ENCODE measurements at places on chromosomes 12 and 14.

DNA sequence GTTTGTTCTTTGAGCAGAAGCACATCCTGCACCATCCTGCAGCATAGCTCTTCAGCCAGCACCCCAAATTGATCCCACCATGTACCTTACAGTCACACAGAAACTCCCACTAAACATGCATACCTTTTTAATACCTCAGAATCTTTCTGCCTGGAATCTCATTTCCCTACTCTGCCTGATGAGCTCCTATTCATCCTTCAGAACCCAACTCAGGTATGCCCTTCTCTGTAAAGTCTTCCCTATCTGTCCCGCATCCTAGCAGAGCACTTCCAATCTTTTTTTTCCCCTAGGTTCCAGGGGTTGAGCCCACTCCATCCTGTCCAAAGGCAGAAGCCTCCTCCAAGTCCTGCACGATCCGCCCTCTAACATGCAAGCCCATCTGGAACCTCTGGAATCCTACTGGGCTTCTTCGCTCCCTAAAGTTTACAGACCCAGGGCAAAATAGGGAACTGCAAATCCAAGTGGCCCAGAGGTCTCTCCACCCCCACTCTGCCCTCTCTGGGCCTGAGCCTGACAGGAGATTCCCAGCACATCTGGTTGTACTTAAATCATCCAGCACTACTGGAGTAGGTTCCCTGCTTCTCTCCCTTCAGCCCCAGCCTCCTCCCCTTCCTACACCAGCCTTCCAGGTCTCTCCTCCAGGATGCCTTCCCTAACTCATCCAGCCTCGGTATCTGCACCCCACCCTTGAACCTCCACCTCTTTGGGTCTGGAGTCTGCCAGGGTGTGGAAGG is 4.1 kb upstream of the FIGNL2 start:
- DNase-seq: no peak

DNA sequence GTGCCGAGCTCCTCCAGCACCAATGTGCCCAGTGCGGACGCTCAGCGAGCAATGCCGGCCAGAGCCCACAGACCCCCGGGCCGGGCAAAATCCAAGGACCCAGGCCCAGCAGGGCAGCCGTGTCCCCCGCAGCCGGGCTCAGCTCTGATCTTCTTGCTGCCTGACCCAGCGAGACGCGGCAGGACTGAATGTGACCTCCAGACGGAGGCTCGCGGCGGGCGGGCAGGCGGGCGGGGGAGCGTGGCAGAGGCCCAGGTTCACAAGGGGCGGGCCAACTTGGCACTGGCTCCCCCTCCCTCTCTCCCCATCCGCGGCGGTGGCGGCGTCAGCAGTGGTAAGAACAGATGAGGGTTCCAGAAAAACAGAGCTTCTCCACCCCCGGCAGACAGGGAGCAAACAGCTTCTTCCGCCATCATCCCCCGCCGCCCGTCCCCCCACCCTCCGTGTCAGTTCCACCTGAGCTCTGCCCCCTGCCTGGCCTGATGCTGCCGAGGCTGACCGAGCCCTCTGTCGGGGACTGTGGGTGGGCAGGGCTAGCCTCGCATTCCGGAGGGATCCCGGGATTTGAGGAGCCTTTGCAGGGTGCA is 94.3 kb downstream of the RFLNA start:
- no peak for DNase-seq

- DNase-seq: no peak
Observed at GRCh38 chr14:56888274-56888673, 78.0 kb upstream of the OTX2 start.

DNA sequence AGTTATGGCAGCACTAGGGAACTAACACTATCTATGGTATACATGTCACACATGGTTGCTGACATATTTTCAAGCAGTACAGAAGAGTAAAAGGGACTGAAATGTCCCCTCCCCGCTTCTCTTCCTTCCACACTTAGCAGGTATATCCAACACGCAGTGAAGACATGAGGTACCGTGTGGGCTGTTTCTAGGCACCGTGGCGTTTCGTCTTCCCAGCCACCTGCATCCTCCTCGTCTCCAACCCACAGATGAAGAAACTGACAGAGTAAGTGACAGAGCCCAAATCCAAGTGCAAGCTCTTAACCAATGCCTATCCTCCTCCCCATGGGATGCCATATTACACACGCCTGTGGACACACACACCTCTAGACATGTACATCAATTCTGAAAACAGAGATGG is 32.4 kb downstream of the SLC8B1 start:
- no peak for DNase-seq

DNA sequence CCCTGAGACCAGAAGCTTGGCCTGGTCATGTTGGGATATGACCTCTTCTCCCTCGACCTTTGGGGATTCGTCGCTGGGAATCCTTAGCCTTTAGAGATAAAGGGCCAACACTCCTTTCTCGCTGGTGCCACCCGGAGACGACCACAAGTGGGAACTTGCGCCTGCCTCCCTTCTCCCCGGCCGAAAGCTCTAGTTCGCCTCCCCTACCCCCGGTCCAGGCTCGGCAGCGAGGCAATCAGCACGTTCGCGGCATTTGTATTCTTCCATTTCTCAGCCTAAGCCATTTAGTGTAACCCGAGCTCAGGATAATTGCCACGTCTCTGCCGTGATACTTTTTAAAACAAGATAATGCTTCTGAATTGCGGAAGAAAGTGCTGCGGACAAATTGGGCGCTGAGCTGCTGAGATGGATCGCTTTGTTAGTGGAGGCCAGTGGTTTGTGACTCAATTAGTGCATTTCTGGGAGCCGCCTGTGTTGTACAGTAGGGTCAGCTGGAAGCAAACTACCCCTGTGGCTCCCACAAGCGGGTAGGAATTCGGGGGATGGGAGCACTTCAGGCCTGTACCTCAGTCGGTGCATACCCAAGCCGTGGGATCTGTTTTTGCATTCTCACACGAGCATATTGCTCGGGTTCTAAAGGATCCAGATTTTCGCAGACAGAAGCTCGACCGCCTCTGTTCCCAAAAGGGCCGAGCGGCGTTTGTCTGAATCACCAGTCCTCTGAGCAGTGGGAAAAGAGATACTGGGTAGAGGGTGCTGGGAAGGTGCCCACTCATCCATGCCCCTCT is 6.8 kb upstream of the SIX1 start:
- peak; percentile 32 for DNase-seq

GRCh38 chr12:121918679-121919038 is 267 bp downstream of the CFAP251 start:
- no peak for DNase-seq

DNA sequence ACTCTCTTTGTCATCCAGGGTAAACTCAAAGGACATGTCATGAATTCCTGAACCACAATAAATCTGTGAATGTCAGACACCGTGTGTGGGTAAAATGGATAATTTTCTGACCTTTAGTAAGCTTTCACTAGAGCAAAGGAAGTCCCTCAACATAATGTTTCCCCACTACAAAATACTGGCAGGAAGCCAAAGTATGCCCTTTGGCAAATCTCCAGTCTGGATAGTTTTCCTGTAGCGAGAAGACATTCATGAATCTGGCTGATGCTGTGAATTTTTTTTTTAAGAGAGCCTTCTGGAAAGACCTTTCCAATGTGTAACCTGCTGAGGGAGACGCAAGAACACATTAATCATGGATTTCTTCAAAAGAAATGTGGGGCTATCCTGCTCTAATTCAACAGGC is 389.6 kb upstream of the DDHD1 start:
- no peak for DNase-seq

DNA sequence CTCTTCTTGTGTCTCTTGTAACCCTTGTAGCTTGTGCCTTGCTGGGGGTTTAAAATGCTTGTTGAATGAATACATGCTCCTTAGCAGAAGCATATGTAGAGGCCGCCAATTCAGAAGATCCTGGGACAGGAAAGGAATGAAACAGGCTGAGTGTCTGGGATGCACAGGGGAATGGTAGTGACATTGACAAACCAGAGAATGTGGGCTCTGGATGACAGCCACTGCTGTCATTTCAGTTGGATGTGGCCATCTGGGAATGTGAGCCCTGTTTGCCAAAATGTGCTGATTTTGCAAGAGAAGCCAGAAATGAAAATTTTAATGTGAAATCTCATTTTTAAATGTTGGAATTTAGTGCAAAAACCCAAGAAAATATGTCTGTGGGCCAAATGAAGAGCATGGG is 136.8 kb downstream of the DACT1 start:
- no peak for DNase-seq

DNA sequence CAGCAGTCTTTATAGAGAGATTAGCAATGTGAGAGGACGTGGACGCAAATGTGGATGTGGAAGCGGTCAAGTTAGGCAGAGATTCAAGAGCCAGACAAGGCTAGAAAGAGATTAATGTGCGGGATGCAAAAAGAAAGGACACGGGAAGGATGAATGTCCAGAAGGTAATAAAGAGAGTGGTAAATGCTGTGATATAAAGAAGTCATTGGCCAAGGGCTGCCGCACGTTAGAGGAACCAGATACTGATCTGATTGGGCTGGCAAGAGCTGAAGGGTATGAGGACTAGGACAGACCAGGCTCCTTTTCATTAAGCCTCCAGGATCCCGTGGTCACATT is 59.5 kb downstream of the DHRS2 start:
- no peak for DNase-seq

GRCh38 chr14:71734076-71734475 is 198.2 kb upstream of the RGS6 start:
- no peak for DNase-seq

GRCh38 chr12:93979189-93979588 is 169.2 kb upstream of the PLXNC1 start:
- DNase-seq: no peak

GRCh38 chr14:68583548-68584280 is 209.2 kb downstream of the ZFP36L1 start:
- peak; percentile 85 for DNase-seq

DNA sequence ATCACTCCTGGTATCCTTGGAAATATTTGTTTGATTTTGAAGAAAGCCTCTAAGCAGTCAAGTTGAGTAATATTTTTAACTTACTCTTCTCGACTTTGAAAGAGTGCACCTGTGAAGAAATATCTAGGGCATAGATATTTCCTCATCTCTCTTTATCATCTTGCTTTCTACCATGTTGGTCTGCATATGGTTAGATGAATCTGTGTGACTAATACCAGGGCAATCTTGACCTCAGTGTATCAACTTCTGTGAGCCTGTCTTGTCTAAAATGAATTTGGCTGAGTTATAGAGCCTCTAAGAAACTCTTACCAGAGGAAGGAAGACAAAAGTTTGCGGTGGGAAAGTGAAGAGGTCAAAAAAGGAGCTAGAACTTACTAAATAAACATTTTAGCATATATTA is 68.4 kb downstream of the SYT1 start:
- no peak for DNase-seq

DNA sequence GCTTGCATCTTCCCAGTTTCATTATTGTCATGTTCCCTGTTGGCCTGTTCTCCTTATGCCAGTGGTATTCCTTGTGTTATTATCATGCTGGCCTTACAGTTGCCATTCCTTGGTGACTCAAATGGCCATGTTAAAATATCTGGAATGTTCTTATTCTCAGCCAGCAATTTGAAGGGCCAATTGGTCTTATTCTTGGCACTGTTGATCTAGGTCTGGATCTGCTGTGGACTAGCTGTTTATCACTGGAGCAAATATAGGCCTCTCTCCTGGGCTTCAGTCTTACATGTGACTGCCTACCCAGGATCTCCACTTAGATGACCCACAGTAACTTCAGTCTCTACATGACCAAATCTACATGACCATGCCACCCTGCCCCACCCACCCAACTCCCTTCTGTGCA is 5.4 kb downstream of the CIPC start:
- DNase-seq: no peak

DNA sequence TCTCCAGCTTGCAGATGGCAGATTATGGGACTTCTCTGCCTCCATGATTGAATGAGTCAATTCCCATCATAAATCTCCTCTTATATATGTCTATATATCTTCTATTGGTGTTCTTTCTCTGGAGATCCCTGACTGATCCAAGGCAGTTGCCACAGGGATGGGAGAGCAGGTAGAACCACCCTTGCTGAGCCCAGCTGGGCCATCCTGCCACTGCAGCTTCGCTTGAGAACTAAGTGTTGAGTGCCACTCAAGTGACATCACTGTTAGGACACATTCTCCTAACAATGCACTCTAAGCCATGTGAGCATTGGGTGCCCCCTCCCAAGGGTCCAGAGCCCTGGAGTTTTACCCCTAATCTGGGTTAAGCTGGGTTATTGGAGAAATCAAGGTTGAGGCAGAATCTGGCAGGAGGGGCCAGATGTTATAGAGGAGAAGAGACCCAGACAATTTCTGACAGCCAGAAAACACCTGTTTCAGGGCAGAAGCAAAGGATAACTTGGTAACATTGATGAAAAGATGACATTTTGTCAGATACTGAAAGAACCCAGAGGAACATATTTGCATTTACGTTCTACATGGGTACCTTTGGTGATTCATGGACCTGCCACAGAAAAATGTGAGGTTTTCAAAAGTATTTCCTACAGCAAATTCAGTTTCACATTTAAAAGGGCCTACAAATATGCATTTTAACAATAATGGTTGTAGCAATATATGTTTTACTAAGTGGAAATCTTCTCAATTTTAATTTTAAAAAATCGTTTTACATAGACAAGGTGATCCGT is 57.2 kb upstream of the MAX start:
- no peak for DNase-seq

GRCh38 chr12:95259368-95259767 is 41.8 kb downstream of the VEZT start:
- DNase-seq: no peak

- peak; percentile 35 for DNase-seq
Observed at GRCh38 chr14:60250257-60251035, 1.4 kb downstream of the PPM1A start.

GRCh38 chr12:131101703-131102492 is 148.2 kb downstream of the ADGRD1 start:
- DNase-seq: no peak

DNA sequence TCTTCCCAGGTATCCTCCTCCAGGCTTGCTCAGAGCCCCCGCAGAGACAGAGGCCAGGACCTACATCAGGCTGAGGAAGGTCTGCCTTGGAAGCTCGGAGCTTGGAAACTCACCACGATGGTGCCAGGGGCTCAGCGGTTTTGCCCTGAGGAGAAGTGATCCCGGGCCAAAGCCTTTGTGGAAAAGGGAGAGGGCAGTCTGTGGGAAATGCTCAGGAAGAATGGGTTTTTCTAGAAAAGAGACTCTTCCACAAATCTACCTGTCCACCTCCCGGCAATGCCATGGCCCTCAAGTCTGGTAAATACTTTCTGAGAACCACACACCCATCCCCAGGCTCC is 8.0 kb downstream of the KRT2 start:
- no peak for DNase-seq

- no peak for DNase-seq
Observed at GRCh38 chr12:55039395-55040354, 19.9 kb downstream of the NEUROD4 start.

- no peak for DNase-seq
Observed at GRCh38 chr12:89212339-89212771, 139.9 kb downstream of the DUSP6 start.

- DNase-seq: no peak
Observed at GRCh38 chr12:121240484-121241101, 30.7 kb downstream of the P2RX4 start.

All from NCI-H524 treated with DMSO at 0.1 percent for 48 hours (cell line).